ENCODE measurements at places on chromosomes 13 and 19. TPM values are rescaled to one million over a fixed set of nuclear protein-coding genes. Genes with fewer than 3 reads are reported as not detected.

GRCh38 chr13:44415815-44416214 lies 42.2 kb downstream of the SERP2 start:
- no peak overlapping the region for H3K4me3 ChIP-seq
- H3K36me3 ChIP-seq = no peaks in the 10 kb centered on the region

DNA sequence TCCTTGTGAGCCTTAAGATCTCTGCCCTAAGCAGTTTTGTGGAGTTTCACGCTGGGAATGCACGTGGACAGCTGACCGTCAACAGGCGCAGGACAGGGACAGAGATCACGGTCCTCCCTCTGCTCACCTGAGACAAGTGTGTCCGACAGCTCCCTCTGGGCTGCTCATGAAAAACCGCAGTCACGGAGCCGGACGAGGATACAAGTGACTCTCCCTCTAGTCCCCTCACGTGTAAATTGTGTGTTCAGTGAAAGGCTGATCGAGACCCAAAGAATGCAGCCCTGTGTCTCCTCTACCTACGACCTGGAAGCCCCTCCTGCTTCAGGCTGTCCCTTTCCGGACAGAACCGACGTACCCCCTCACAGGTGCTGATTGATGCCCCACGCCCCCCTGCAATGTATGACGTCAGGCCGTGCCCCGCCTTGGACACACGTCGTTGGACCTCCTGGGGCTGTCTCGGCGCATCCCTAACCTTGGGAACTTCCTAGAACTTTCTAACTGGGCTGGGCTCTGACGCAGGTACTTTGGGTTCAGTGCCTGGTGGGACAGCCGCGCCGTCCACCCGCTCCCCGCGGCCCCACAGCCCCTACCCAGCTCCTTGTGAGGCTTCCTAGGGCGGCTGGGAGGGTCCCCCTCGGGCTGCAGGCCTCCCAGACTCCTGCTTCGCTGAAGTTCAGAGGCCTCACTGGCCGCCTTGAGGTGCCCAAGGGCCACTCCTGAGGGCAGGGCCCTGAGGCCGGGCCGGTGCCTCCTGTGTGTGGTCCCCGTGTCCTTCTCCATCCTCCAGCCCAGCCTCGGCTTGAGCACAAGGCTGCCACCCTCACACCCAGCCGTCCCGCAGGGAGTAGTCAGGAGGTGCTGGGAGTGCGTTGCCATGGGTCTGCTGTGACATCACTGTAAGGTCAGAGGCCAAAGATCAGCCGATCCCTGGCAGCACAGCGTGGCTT lies at the start of gene C13orf46:
C13orf46 (minus strand) TSS at position 859 of the 947 bp plus-strand sequence; CDS start at position 780, 79 bp downstream.
- H3K36me3 ChIP-seq = no peaks in the 10 kb centered on the region
- H3K27ac ChIP-seq = no peak within 1 kb of the TSS
- DNase-seq = no peak

GRCh38 chr13:51914137-51914493 lies 52.3 kb downstream of the CCDC70 start:
- H3K27ac ChIP-seq = no peak overlapping the region
- no peaks in the 10 kb centered on the region for H3K36me3 ChIP-seq
- H3K27me3 ChIP-seq = no peaks in the 10 kb centered on the region
- no peak for DNase-seq

DNA sequence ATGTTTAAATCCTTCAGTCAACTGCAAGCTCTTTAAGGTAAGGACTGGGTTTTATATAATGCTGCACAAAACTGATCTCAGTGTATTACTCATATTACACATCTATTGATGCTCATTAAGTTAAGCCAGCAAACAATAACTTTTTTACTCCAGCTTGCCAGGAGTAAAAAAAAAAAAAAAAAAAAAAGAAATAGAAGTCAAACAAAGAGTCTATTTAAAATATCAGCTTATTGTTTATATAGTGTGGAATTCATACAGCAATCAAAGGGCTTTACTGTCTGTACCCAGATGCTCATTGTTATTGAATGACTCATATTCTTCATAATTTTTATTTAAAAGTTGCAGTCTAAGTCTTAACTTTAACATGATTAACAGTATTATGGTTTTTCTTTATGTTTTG lies 21.8 kb upstream of the KBTBD7 start:
- H3K27ac ChIP-seq = no peak overlapping the region
- no peak for DNase-seq
- H3K4me1 ChIP-seq = no peaks in the 10 kb centered on the region
- no peak overlapping the region for H3K4me3 ChIP-seq

DNA sequence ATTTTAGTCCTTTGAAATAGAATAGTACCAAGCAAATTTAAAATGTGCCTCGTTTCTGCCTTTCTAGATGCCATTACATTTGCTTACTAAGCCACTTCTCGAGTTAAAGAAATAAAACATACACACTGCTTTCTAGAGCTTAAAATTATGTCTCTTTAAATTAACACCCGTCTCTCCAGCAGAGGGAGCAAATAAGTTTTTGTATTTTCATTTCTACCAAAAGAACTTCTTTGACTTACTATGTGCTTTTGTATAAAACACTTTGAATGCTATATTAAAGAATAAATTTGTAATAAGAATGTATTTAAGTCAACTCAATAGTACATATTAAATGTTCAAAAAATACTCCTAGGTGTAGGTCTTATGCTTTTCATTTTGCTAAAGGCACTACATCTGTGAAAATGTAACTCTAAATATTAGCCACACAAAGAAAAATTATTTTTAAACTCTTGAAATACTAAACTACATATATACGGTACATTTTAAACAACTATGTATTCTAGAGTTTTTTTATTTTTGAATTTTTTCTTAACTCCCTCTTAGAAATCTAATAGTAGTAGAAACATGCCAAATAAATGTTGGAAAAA lies 269.3 kb upstream of the MIR17HG start:
- H3K36me3 ChIP-seq = no peaks in the 10 kb centered on the region
- H3K4me3 ChIP-seq = no peak overlapping the region
- no peak for DNase-seq
- H3K27ac ChIP-seq = no peak overlapping the region
- H3K4me1 ChIP-seq = no peaks in the 10 kb centered on the region
- H3K27me3 ChIP-seq = no peaks in the 10 kb centered on the region

DNA sequence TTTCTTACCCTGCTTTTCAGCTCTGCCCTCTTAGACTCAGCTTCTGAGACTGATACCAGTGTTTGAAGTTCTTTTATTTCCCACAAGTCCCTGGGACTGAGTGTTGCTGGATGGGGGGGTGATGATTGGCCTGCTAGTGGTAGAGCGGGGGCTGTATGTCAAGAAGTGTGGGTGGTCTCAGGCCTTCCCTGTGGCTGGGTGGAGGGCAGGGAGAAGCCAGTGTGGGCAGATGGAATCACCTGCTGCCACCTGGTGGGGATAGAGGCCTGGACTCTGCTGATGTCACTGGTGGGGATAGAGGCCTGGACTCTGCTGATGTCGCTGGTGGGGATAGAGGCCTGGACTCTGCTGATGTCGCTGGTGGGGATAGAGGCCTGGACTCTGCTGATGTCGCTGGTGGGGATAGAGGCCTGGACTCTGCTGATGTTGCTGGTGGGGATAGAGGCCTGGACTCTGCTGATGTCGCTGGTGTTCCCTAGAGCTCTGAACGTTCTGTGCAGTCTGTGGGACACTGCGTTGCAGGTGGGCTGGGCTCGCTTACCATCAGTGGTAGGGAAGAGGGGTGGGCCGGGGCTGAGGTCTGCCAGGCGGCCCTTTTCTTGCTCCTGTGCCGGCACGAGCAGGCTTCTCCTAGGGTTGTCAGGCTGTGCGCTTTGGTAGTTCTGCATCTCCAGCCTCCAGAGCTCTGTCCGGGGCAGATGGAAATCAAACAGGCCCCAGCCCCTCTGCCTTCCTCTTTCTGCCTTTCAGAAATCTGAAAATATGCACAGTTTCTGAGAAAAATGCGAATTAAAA lies 101.3 kb downstream of the ARHGEF7 start:
- H3K4me3 ChIP-seq = no peak overlapping the region
- no peaks in the 10 kb centered on the region for H3K4me1 ChIP-seq
- no peak overlapping the region for H3K27ac ChIP-seq
- peak; percentile 33 for DNase-seq

DNA sequence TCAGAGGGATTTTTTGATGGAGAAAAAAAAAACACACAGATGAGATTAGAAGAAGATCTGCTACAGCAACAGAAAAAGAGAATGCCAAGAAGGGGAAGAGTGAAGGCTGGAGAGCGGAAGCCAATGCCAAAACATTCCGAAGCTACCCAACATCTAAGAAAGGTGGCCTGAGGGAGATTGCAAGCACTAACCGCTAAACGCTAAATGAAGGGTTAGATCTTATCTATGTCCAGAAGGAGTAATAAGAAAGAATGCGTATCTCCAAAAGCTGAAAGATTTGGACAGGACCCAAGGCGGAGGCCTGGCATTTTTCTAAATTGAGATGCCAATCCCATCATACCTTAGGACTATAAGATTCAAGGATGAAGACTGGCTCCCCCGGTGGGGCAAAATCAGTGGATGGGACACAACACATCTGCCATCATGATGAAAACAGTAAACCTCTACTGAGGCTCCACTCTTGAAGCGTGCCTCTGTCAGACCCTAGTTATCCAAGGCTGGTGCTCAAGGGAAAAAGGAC lies 15.6 kb upstream of the HMGB1 start:
- DNase-seq = no peak
- H3K36me3 ChIP-seq = no peaks in the 10 kb centered on the region
- H3K27me3 ChIP-seq = no peaks in the 10 kb centered on the region
- no peak overlapping the region for H3K4me3 ChIP-seq

DNA sequence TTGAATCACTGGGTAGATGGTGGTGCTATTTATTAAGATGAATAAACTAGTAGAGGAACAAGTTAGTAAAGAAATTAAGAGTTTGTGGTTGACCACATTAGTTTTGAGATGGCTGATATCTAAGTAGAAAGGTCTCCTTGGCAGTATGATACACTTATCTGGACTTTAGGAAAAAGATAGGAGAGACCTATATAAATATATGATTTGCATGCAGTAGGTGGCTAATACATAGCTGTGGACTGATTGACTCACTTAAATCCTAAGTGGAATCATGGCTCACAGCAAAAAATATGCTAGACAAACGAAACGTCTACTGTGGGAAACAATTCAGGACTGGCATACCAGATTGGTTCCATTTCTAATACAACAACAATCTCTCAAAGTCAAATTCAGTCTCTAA lies 92.0 kb downstream of the CAB39L start:
- H3K36me3 ChIP-seq = no peaks in the 10 kb centered on the region
- H3K27me3 ChIP-seq = no peaks in the 10 kb centered on the region
- no peak overlapping the region for H3K27ac ChIP-seq
- no peak overlapping the region for H3K4me3 ChIP-seq
- no peak for DNase-seq
- H3K4me1 ChIP-seq = no peaks in the 10 kb centered on the region

GRCh38 chr13:24086642-24087041 lies 73.9 kb upstream of the SPATA13 start:
- H3K4me1 ChIP-seq = peaks cover 5% of the 10 kb centered on the region
- DNase-seq = no peak
- no peaks in the 10 kb centered on the region for H3K27me3 ChIP-seq
- no peak overlapping the region for H3K27ac ChIP-seq
- H3K4me3 ChIP-seq = no peak overlapping the region
- H3K36me3 ChIP-seq = no peaks in the 10 kb centered on the region

- H3K27me3 ChIP-seq = no peaks in the 10 kb centered on the region
- no peak overlapping the region for H3K4me3 ChIP-seq
- H3K36me3 ChIP-seq = peaks cover 26% of the 10 kb centered on the region
- no peak overlapping the region for H3K27ac ChIP-seq
- DNase-seq = no peak
- no peaks in the 10 kb centered on the region for H3K4me1 ChIP-seq
These were observed 9.2 kb upstream of the GMIP start for GRCh38 chr19:19652482-19653295.

GRCh38 chr19:29115181-29115580 lies 97.8 kb downstream of the UQCRFS1 start:
- H3K27ac ChIP-seq = no peak overlapping the region
- no peak overlapping the region for H3K4me3 ChIP-seq
- H3K27me3 ChIP-seq = no peaks in the 10 kb centered on the region
- no peak for DNase-seq
- H3K36me3 ChIP-seq = no peaks in the 10 kb centered on the region

DNA sequence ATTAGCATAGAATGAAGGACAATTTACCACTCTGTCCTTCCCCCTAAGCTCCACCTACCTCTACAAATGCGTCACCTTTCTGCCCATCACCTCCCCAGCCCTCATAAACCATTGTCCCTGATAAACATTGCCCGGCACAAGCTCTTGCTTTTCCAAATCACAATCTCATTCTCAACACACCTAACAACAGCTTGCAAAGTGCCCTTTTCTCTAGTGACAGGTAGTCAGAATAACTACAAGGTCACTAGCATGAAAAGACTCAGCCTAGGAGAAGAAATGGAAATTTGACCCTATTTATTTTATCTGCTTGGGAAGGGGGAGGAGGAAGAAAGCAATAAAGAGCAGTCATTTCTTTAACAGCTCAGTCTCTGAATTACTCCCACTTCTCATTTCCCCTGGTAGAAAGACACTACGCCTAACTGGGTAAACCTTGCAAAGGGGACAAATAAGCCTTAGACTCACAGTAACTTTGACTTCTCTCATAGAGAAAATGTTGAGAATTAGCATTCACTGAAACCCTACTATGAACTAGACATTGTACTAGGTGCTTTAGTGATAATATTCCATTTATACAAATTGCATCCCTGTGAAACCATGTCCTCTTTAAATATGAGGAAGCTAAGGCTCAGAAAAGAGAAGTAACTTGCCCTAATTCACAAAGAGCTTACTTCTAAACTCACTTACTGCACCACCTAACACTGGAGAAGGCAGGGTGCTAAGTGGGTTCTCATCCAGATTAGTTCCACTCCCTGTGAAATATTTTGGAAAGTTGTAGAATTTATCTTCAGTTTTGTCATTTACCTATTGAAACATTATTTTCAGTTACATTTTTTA lies 116.2 kb upstream of the FNDC3A start:
- no peak overlapping the region for H3K4me3 ChIP-seq
- H3K4me1 ChIP-seq = peaks cover 3% of the 10 kb centered on the region
- no peaks in the 10 kb centered on the region for H3K36me3 ChIP-seq
- peak; percentile 57 for DNase-seq
- H3K27ac ChIP-seq = peak overlapping the region; percentile 64

DNA sequence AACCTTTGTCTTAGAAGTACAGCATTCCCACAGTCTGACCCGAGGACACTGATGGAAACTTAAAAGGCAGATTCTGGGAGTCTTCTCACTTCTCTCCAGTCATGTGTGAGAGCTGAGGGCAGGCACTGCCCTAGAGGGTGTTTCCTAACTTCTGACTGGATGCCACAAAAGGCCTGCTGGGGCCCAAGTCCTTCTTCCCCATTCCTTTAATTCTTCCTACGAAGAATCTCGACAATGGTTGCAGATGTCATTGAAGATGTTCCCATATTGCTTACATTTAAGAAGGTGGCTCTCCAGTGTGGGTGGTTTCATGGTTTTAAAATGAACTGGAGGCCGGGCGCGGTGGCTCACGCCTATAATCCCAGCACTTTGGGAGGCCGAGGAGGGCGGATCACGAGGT lies 27.4 kb upstream of the ZNF564 start:
- no peak overlapping the region for H3K27ac ChIP-seq
- H3K4me3 ChIP-seq = no peak overlapping the region
- peaks cover 24% of the 10 kb centered on the region for H3K36me3 ChIP-seq
- DNase-seq = no peak

IZUMO2 gene
- not detected for total RNA-seq

ZNF345 gene
- 2.3 TPM for total RNA-seq

ALOX5AP gene
- total RNA-seq = 5.0 TPM

CEACAM20 gene
- not detected for total RNA-seq

CYSLTR2 gene
- total RNA-seq = 0.10 TPM

CC2D1A gene
- total RNA-seq = 81.0 TPM

SLC6A16 gene
- total RNA-seq = 0.17 TPM

PRRG2 gene
- total RNA-seq = 16.2 TPM

Data from colonic mucosa (tissue), 4 donors.